Hypothalamus (tissue), 51 donors: ENCODE measurements at places on chromosomes 1 and 21.

GRCh38 chr21:25836396-25836795, 101.6 kb downstream of the GABPA start:
- DNase-seq = no peak

DNA sequence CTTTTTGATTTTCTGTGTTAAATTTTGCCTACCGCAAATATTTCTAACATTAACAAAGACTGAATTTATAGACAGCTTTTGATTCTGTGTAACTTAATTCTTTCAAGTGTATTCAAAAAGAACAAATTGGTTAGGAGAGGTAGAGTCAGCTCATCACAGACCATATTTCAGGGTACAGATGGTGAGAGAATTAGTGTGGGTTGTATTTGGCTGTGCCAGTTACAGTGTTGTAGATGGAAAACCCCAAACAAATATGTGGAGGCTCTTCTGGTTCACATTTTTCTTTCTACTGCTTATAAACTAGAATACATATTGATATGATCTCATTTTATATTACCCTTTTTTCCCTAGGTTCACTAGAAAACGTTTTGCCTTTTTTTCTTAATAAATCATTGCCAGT, 11.1 kb downstream of the RCAN3 start:
- no peak for DNase-seq

GRCh38 chr1:110411173-110411735, 3.8 kb upstream of the LAMTOR5 start:
- DNase-seq = no peak

- no peak for DNase-seq
These were observed 1.6 kb downstream of the FCN3 start for GRCh38 chr1:27372808-27373690.

- no peak for DNase-seq
These were observed 145.6 kb upstream of the TNR start for GRCh38 chr1:175888996-175889395.

DNA sequence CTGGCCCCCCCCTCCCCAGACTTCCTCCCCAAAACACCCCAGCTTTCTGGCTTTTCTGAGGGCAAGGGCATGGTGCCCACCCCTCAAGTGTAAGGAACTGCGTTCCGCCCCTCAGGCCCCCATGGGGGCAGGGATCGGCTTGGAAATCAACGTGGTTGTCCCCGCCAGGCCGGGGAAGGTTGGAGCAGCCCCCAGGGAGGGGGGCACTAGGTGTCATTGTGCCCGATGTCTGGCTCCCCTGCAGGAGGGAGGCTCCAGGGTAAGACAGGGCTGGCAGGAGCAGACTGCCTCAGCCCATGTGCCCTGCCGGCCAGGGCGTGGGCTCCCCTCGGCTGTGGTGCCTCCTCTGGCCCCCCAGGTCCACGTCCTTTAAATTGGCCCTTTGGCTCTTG, 7.4 kb upstream of the TFAP2E start:
- no peak for DNase-seq

GRCh38 chr1:225573216-225573615, 79.7 kb downstream of the ENAH start:
- DNase-seq = no peak

GRCh38 chr1:76105372-76105771, 30.8 kb downstream of the ST6GALNAC3 start:
- DNase-seq = no peak

GRCh38 chr1:190908691-190909090, 431.0 kb upstream of the BRINP3 start:
- DNase-seq = no peak

DNA sequence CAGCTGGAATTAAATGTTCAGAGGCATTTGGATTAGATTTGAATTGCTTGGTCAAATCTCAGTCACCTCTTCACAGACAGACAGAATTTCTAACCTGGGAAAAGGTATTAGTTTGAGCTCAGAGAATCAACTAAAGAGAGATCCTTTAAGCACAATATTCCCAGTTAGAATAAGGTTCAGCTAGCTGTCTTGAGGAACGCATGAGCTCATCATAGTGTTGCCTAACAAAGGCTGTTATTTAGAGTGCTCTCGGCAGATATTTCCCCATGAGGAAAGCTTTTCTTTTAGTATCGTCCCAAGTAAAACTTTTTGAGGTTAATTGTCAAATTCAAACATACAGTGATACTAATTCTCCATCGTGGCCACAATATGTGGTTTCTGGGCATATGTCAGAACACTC, 269.9 kb downstream of the HLX start:
- no peak for DNase-seq

DNA sequence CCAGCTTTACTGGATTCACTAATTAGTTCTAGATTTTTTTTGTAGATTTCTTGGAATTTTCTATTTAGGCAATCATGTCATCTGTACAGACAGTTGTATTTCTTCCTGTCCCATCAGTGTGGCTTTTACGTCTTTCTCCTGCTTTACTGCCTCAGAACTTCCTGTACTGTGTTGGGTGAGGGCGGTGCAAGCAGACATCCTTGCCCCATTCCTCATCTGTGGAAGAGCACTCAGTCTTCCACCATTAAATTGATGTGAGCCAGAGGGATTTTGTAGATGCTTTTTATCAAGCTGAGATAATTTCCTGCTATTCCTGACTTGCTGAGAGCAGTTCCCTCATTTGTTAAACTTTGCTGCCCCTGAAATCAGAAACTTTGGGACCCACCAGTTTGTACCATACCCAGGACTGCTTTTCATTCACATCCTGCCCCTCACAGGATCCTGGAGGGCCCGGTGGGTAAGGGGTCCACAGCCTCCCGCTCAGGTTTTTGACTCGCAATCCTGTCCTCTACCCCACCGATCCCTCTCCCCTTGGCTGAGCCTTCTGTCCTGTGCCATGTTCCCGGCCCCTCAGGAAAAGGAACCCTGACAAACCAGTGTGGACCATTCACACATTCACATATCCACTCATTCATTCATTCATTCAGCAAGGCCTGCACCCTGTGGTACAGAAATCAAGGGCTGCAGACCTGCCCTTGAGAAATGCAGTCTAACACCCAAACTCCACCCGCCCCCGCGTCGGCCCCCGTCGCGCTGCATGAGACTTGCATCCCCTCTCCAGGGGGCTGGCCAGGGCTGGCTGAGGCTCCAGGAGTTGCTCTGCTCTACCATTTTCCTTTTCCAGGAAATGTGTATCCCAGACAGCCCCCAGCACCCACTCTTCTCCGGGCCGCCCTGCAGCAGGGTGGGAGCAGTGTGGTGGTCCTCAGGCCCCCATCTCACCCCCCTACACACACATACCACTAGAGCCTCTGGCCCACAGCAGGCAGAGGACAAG, 246.5 kb upstream of the VAMP3 start:
- no peak for DNase-seq

DNA sequence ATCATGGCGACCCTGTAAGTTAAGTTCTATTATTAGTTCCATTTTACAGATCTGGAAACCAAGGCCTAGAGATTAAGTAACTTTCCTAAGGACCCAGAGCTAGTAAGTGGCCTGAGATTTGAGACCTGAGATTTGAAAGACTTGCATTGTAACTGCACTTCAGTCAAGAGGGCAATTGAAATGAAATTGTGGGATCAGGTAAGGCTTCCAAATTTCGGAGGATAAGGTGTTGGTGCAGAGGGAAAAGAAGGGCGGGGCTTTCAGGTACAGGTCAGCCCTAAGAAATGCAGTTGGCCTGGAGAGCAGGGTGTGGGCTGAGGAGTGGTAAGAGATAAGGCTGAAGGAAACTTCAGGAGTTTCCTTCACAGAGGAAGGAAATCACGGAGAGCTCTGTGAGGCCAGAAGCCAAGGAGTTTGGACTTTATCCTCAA, 51.1 kb downstream of the SLC16A1 start:
- DNase-seq = no peak

DNA sequence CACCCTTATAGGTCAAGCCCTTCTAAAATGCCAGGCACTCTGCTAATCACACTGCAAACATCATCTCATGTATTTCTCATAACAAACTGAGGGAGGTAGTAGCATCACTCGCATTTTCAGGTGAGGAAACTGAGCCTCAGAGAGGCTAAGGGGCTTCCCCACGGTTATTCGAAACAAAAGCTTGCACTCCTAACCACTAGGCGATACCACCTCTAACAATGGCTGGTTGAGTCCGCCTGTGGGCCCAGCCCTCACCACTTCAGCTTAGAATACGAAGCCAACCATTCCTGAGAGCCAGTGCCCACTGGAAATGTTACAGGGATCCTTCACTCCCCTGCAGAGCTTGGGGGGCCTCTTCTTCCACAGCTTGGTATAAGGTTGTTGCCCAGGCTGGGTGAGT, 65.3 kb upstream of the TENT5C start:
- DNase-seq = no peak
